Thyroid gland (tissue), 4 donors: ENCODE measurements at places on chromosomes 5 and 9. TPM values are rescaled to one million over a fixed set of nuclear protein-coding genes. Genes with fewer than 3 reads are reported as not detected.
A peak's percentile ranks its signal among the peaks of the same experiment; 100 is the strongest.

PCDHGC5 gene
- 2.2 TPM for total RNA-seq

DNA sequence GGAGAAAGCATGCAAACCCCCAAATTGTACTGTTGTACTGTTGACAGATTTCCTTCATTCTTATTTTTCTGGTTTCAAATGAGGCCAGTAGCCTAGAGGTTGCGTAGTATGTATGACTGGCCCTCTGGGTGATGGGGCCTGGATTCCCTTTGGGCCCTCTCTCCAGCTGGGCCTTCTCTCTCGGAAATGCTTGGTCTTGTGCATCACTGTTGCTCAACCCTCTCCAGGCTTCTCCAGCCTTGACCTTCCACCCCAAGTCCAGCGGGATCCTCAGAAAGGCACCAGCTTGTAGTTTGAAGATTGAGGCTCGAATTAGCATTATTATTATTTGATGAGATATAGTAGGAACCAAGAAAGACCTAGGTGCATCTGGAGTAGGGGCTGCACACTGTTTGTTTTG is 87.0 kb downstream of the ANGPTL2 start:
- peak overlapping the region; percentile 42 for H3K27ac ChIP-seq
- no peak overlapping the region for H3K4me3 ChIP-seq
- peaks cover 18% of the 10 kb centered on the region for H3K4me1 ChIP-seq

GRCh38 chr9:70006306-70006705 is 37.3 kb upstream of the MAMDC2 start:
- DNase-seq: no peak
- H3K36me3 ChIP-seq: no peaks in the 10 kb centered on the region
- no peak overlapping the region for H3K27ac ChIP-seq
- no peak overlapping the region for H3K4me3 ChIP-seq

DNA sequence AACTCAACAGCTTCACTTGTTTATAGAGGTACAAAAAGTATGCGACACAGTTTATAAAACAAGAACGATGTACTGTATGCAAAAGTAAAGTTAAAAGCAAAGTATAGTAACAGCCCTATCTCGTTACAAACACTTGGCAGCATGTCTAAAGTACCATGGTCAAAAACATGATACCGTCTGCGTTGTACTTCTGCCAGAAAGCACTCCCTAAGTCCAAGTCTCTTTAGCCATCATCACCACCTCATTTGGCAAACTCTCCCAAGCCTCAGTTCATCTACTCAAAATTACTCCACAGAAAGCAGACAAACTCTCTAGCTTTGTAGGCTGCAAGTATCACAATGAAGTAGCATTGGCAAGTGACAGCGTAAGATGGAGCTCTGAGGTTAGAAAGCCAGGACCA is 73.4 kb downstream of the NFIB start:
- no peak overlapping the region for H3K27ac ChIP-seq
- peaks cover 37% of the 10 kb centered on the region for H3K4me1 ChIP-seq
- H3K27me3 ChIP-seq: no peaks in the 10 kb centered on the region
- no peaks in the 10 kb centered on the region for H3K36me3 ChIP-seq
- DNase-seq: no peak

- no peaks in the 10 kb centered on the region for H3K36me3 ChIP-seq
- no peak overlapping the region for H3K27ac ChIP-seq
- H3K4me3 ChIP-seq: no peak overlapping the region
Observed at GRCh38 chr5:123265551-123265950, 157.7 kb downstream of the CEP120 start.

DNA sequence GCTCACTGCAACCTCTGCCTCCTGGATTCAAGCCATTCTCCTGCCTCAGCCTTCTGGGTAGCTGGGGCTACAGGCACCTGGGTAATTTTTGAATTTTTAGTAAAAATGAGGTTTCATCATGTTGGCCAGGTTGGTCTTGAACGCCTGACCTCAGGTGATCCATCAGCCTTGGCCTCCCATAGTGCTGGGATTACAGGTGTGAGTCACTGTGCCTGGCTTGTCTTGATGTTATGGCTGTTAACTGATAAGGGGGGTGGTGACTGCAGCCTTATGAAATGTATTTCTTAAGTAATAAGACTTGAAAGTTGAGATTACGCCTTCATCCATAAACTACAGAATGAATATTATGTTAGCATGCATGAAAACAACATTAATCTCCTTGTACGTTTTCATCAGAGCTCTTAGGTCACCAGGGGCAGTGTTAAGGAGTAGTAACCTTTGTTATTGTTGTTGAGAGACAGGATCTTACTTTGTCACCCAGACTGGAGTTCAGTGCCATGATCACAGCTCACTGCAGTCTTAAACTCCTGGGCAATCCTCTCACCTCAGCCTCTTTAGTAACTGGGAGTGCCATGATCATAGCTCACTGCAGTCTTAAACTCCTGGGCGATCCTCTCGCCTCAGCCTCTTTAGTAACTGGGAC is 148.3 kb downstream of the ATP10B start:
- H3K27ac ChIP-seq: no peak overlapping the region
- no peak for DNase-seq
- H3K4me3 ChIP-seq: no peak overlapping the region
- H3K4me1 ChIP-seq: no peaks in the 10 kb centered on the region

GRCh38 chr9:120927269-120928014 is 846 bp upstream of the TRAF1 start:
- H3K27me3 ChIP-seq: no peaks in the 10 kb centered on the region
- no peak overlapping the region for H3K4me3 ChIP-seq
- no peaks in the 10 kb centered on the region for H3K36me3 ChIP-seq
- H3K4me1 ChIP-seq: peaks cover 28% of the 10 kb centered on the region
- DNase-seq: no peak

- no peak for DNase-seq
- H3K4me1 ChIP-seq: no peaks in the 10 kb centered on the region
- no peaks in the 10 kb centered on the region for H3K27me3 ChIP-seq
- no peak overlapping the region for H3K4me3 ChIP-seq
Observed at GRCh38 chr5:30690931-30691330, 502.6 kb upstream of the CDH6 start.
